ENCODE measurements at places on chromosomes 12 and 14.

GRCh38 chr14:76134231-76134630, 17.5 kb upstream of the GPATCH2L start:
- DNase-seq, result no peak

- no peak for DNase-seq
Observed at GRCh38 chr12:115377779-115378178, 693.8 kb upstream of the TBX3 start.

GRCh38 chr14:56422703-56423213, 156.8 kb upstream of the TMEM260 start:
- no peak for DNase-seq

GRCh38 chr12:70366581-70367257, 629 bp downstream of the KCNMB4 start:
- DNase-seq, result peak; percentile 84

DNA sequence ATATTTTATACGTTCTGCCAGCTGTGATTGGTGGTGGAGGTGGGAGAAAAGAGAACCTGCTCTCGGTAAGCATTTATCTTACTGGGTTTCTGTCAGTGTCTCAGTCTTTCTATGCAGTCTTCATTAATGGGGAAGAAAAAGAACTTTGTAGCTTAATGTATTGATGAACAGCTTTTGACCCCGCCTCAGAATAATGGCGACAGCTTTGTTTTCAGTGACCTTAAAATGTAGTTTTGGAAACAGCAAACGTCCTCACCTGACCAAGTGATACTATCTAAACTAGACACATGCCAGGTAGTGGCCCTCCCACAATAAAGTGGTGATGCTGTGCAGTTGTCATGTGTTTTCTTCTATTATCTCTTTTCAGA, 1.4 kb downstream of the DACT1 start:
- no peak for DNase-seq

GRCh38 chr12:82124711-82125380, 233.3 kb downstream of the CCDC59 start:
- no peak for DNase-seq

- DNase-seq, result no peak
Observed at GRCh38 chr12:91065396-91065795, 7.6 kb upstream of the KERA start.

DNA sequence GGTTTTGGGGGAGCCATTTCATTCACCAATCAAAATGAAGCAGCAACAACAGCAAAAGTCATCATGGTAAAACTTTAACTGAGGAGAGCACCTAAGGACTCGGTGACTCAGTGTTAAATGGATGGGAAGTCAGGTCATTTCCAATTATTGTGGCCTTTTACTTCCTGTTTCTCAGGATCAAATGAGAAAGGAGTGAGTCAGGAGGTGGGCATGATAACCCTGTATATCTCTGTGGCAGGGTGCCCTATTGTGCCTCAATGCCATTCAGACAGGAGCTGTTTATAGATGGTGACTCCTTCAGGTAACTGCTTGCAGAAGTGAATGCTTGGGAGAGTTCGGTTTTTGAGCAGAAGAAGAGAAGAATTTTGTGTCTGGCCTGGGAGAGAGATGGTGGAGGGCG, 135.5 kb upstream of the CPM start:
- no peak for DNase-seq

DNA sequence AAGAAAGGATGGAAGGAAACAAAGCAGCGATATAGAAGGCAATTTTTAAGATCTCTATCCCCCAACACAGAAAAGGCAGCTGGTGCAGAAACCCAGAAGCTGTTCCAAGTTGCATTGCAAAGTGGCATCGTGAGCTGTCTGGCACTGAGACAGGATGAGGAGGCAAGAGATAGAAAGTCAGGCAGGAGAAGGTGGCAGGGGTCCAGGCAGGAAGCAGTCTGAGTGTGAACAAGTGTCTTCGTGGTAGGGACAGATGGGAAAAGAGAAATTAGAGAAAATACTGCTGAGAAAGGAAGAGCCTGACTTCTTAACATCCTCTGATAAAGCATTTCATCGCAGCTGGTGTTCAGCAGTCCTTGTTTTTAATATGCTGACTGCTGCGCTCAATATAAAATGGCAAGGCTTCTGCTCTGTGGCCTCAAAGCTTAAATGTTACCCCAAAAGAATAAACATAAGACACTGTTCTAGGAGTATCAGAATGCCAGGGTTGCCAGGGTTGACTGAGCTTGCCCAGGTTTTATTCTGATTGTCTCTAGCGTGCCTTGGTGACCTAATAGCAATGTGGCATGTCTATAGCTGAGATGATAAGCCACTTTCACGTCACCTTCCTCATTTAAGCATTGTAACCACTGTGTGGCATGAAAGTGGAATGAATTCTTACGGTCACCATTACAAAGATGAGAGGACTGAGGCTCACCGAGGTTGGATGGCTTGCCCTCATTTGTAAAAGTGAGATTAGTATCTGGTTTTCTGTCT, 397.6 kb downstream of the NUAK1 start:
- no peak for DNase-seq
